ENCODE measurements at places on chromosomes 6 and 20. TPM values are rescaled to one million over a fixed set of nuclear protein-coding genes. Genes with fewer than 3 reads are reported as not detected.

DNA sequence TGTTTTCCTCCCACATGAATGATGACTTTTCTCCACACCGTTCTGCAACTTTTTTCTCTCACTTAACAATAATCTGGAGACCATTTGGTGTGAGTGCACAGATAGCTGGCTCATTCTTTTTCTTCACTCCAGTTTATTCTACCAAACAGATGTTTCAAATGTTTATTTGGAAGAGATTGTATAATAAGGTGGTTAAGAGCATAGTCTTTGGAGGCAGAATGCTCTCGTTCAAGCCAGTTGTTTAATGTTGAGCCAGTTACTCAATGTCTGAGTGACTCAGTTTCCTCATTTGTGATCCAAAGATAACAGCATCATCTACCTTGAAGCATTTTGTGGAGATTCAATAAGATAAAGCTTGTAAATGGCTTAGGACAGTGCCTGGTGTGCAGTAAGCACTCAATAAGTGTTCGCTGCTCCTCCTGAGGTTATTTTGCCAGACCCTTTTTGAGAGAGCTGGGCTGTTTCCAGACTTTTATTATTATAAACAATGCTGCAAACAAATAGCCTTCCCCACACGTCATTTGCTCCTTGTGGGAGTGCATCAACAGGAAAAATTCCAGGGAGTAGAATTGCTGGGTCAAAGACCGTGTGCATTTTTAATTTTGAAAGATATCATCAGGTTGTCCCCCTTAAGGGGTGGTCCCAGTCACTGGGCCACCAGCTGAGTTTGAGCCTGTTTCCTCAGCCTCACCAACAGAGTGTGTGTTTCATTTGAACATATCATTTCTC, 70.6 kb downstream of the VEGFA start:
- DNase-seq, result peak; percentile 42

DNA sequence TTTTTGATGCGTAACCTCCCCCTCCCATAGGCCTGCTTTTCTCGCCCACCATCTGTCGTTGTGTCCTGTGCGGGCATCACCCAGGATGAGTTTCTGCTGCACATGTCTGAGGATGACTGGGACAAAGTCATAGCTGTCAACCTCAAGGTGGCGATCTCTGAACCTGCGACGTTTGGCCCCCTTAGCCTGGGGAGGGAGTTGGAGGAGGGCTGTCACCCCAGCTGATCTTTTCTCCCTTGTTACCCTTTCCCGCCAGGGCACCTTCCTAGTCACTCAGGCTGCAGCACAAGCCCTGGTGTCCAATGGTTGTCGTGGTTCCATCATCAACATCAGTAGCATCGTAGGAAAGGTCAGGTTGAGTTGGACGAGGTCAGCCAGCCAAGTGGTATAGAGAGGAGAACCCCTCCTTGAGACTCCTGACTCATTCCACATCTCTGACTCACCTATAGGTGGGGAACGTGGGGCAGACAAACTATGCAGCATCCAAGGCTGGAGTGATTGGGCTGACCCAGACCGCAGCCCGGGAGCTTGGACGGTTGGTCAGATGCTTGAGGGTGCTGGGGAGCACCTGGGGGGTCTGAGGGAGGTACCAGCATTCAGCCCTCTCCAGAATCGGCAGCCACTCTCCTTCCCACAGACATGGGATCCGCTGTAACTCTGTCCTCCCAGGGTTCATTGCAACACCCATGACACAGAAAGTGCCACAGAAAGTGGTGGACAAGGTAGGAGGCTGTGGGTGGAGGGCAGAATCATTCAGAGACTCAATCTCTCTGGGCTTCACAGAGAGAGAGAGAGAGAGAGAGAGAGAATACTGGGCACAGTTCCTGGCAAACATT, 954 bp downstream of the HSD17B8 start:
- DNase-seq, result peak; percentile 67

- DNase-seq, result peak; percentile 66
Measured at GRCh38 chr20:59020938-59021551, 1.8 kb downstream of the TUBB1 start.

DNA sequence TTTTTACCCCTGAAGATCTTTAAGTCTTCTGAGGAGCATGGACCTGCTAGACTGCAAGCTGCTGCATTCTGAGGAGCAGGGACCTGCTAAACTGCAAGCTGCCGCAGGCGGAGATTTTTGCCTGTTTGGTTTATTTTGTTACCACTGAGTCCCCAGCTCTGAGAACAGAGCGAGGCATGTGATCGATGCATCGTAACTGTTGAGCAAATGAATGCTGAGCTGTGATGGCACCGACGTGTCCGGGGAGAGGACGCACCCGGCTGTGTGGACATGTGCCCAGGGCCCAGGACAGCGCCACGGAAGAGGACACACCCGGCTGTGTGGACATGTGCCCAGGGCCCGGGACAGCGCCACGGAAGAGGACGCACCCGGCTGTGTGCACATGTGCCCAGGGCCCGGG, 24.2 kb downstream of the DNAJC5 start:
- DNase-seq, result no peak

DNA sequence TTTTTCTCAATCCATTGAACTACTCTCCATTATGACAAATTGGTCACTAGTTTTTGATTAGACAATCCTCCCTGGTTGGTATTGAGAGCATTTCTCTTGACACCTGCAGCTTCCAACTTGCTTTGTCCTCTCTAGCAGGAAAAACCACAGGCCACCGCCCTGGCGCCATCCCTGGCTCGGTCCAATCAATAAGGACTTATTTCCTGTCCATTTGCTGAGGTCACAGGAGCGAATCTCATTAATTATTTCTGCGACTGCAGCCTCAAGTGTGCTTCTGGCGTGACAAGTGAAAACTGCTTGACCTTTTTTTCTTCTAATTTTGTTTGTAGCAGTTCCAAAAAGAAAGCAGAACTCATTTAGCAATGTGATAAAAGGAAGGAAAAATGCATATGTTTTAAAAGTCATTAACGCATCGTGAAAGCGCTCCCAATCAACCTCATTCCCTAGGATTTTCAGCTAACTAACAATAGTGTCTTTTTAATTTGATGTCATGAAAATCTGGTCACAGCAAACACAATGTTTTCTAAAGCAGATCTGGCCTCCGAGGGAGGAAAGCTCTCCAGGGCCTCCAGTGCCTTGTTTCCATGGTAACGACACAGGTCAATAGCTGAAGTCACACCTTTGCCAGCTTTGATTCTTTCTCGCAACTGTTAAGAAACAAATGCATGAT, 39.0 kb upstream of the BEND3 start:
- no peak for DNase-seq

DNA sequence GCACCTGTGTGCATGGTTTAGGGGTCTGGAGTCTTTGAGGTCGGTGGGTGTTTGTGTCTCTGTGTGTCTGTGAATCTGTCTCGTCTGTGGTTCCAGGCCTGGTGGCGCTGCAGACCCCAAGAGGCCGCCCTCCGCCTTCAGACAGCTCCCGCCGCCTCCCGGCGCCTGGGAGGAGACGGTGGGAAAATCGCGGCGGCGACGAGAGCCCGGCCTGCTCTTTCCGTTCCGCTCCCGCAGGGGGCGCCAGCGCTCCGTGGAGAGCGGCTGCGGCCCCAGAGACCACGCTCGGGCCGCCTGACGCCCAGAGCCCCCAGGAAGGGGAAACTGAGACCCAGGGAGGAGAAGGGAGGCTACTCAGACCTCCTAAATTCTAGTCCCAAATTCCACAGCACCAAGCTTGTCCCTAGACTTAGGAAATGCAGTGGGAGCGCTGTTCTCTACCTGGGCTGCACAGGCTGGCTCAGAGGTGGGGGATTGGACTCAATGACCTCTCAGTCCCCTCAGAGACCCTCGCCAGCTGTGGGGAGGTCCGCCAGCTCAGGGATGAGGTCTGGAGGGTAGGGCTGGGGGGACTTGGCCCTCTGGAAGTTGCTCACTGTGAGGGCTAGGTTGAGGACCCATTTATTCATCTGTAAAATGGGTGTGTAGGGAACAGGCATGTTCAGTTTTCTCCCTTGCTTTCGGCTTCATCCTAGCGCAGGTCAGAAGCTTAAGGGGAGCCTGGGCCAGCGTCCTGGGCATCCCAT, 36.9 kb upstream of the BLCAP start:
- peak; percentile 70 for DNase-seq

GRCh38 chr20:10034717-10035571, at the start of gene ANKEF1:
ANKEF1 (plus strand) TSS chr20:10034987; CDS start chr20:10038302, 3,315 bp downstream.
- DNase-seq, result peak; percentile 18

- DNase-seq, result no peak
Measured at GRCh38 chr20:32391003-32391402, 32.9 kb downstream of the ASXL1 start.

- no peak for DNase-seq
Measured at GRCh38 chr6:125968493-125968892, 11.9 kb downstream of the HINT3 start.

GRCh38 chr6:142929751-142930358, 15.1 kb downstream of the HIVEP2 start:
- DNase-seq, result peak; percentile 75

- peak; percentile 78 for DNase-seq
Measured at GRCh38 chr6:3534599-3534998, 77.7 kb upstream of the SLC22A23 start.

DNA sequence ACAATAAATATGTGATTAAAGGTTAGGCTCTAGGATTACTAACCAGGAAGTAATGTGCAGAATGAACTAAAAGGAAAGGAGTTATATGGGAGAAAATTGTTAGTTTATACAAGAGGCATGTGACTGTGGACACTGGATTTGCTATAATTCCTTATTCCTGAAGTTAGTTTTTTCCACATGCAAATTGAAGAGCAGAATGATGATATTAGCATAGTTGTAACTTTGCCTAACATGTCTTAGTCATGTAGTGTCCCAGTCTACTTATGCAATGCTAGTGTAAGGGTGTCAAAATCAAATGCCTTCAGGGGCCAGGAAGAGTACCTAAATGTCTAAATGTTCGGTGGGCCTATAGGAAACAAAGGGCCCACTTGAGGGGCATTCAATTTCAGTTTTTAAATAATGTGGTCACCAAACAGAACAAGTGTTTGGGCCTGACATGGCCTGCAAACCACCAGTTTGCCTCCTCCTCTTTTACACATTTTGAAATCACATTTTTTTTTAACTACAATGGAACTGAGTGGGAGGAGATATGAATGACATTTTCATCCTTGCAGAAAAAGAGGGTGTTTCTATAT, 28.0 kb upstream of the CEP85L start:
- DNase-seq, result peak; percentile 70

The TFAP2C gene
- polyA plus RNA-seq, result 16.6 TPM

The FOXQ1 gene
- polyA plus RNA-seq, result not detected

The PACSIN1 gene
- polyA plus RNA-seq, result not detected

The SLC52A3 gene
- not detected for polyA plus RNA-seq

The ALDH8A1 gene
- not detected for polyA plus RNA-seq

The DOK5 gene
- 16.0 TPM for polyA plus RNA-seq

The STX11 gene
- 1.9 TPM for polyA plus RNA-seq

The HEY2 gene
- polyA plus RNA-seq, result 0.13 TPM

The L3MBTL3 gene
- 3.3 TPM for polyA plus RNA-seq

The HLA-F gene
- polyA plus RNA-seq, result 0.93 TPM

The SRMS gene
- polyA plus RNA-seq, result not detected
